ENCODE measurements at places on chromosomes 16 and 17.

GRCh38 chr16:85821390-85822135 lies 22.1 kb downstream of the COX4I1 start:
- DNase-seq, result peak; percentile 76

- no peak for DNase-seq
Observed at GRCh38 chr17:57586196-57586740, 158.8 kb downstream of the CCDC182 start.

GRCh38 chr16:25157271-25157875 lies 45.8 kb downstream of the LCMT1 start:
- no peak for DNase-seq

DNA sequence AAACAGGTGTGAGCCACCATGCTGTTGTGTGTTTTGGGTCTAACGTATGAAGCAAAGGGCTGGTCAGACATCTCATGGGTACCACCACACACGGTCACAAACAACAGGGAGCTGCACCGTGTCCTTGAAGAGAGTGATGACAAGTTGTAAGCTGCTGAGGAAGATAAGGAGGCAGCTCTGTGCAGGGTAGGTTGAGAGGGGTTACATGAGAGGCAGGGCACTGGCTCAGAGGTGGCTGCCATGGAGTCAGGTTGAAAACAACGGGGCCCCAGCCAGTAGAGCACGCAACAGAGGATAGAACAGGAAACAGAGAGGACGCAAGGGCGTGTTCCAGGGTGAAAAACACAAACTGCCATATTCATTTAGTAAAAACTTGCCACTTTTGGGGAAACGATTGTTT lies 52.2 kb downstream of the TRARG1 start:
- DNase-seq, result no peak

DNA sequence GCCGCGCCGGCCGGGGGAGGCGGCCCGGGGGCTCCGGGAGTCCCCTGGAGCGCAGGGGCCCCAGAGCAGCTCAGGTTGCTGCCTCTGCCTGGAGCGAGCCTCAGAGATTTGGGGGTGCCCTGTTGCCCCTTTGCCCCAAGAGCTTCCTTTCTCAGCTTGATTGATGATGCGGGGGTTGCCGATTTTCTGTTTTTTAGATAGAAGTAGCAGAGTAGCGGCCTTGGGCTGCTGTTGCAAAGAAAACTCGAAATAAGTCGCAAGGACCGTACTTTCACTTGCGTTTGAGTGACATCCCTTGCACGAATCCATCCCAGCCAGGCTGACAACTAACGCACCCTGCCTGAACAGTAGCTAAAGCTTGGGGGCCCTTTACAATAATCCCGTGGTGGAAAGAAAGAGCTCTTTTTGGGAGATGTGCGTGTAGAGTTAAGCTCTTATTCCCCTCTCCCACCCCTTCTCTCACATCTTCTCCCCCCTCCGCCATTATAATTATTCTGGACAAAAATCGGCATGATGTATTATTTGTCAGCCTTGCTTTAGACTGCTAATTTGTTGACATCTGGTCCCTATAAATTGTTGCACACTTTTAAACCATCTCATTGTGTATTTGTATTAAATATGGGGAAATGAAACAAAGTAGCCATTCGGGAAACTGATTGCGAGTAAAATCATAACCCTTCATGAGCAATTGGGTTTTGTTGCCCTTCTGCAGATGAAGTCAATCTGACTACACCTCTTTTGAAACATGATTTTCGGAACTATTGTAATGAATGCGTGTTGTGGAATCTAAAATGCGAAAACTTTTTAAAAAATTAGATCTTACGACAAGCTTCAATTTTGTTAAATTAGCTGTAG lies 873 bp downstream of the USP10 start:
- DNase-seq, result peak; percentile 47

DNA sequence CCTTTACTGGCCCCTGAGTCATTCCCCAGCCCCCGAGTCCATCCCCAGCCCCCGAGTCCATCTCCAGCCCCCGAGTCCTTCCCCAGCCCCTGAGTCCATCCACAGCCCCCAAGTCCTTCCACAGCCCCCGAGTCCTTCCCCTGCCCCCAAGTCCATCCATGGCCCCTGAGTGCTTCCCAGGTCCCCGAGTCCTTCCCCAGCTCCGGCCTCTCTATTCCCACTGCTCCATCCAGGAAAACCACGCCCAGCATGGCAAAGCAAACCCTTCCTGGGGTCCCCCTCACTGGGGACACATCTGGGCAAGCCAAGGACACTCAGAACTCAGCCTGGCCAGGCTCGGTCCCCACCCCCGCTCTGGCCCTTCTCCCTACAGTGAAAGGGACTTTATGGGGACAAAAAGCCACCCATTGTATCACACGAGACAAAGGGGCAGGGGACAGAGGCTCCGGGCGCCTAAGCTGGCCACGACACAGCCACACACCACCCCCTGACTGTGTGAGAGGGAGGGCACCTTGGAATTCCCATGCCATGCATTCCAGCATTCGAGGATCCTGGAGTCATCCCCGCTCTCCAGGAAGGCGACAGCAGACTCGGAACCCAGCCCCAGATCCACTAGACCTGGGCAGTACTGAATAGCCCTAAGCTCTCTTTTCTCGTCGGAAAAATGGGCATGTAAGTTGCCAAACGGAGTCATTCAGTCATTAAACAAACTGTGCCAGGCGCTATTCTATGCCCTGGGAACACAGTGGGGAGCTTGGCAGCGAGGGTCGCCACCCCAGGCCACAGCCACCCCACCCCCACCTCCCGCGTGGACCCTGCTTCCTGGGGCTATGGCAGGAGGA lies 14.0 kb downstream of the PLLP start:
- no peak for DNase-seq

DNA sequence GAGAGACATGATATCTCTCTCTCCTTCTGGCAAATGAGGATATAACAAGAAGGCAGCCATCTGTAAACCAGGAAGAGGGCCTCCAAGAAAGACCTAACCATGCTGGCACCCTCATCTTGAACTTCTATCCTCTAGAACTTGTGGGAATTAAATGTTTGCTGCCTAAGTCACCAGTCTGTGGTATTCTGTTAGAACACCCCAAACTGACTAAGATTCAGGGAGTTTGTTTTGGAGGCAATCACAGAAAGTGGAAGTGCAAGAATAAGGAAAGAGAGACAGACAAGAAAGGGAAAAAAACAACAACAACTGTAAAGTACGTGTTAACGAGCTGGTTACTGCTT lies 114.5 kb upstream of the GOT2 start:
- no peak for DNase-seq

- DNase-seq, result no peak
Observed at GRCh38 chr17:71180801-71181385, 939.9 kb upstream of the SOX9 start.

GRCh38 chr16:4795828-4796572 lies 831 bp downstream of the SMIM22 start:
- DNase-seq, result no peak

GRCh38 chr16:72936408-72936807 lies 111.5 kb downstream of the ZFHX3 start:
- DNase-seq, result no peak

DNA sequence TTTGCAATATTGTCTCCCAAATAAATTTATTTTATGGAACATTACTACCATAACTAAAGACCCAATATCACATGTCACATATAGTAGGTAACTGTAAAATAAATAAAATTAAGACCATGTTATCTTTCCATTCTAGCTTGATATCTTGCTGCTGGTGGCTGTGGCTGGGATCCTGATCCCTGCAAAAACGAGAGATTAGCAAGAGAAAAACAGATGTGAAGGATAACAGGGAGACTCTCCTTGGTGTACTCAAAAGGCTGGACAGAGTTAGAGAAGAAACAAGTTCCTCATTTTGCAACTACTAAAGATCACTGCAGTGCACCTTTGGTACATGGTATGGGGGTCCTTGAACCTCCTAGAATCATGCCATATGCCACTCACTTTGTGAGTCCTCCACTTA lies 49.7 kb downstream of the ARHGAP27 start:
- no peak for DNase-seq

DNA sequence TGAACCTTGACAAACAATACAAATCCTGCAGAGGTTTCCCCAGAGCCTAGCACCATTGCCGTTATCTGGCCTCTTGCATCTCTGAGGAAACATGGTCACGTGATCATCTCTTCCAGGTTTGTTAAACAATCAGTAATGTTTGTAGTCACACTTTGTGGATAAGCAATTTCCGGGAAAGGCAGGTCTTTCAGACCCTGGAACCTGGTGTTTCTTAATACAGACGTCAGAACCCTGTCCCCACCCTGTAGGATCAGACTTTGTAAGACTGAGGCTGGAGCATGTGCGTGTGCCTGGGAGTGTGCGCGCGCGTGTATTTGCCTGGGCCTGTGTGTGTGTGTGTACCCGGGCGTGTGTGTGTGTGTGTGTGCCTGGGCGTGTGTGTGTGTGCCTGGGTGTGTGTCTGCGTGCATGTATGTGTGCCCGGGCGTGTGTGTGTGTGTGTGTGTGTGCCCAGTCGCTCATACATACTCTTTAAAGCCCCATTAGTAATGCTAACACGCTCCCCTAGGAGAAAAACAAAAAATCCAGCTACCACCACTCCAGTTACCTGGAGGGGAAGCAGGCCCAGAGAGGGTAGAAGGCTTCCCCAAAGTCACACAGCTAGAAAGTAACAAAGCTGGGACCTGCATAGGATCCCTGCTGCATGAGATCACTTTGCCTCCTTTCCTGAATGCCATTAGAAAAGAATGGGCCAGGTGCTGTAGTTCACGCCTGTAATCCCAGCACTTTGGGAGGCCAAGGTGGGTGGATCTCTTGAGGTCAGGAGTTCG lies 5.3 kb downstream of the CTNS start:
- DNase-seq, result no peak

- no peak for DNase-seq
Observed at GRCh38 chr16:26189536-26189935, 497.8 kb downstream of the HS3ST4 start.

- no peak for DNase-seq
Observed at GRCh38 chr17:8469964-8470363, 34.3 kb downstream of the NDEL1 start.

- no peak for DNase-seq
Observed at GRCh38 chr17:46025510-46026165, 26.6 kb downstream of the STH start.

DNA sequence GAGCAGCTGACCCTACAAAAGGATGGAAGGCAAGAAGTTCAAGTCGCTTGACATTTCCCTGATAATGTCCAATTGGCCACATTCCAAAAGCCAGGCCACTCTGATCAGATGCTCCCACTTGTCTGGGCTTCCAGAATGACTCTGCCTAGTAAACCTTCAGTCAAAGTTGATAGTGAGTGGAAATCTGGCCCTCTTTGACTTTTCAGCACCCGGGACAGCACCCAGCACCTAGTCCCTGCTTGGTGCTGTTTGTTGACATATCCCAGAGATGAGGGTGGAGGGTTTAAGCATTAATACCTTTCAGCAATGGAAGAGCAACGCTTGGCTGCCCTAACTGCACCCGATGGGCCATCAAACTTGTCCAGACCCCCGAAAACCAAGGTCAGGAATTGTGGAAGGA lies 131.3 kb downstream of the AIPL1 start:
- DNase-seq, result no peak

DNA sequence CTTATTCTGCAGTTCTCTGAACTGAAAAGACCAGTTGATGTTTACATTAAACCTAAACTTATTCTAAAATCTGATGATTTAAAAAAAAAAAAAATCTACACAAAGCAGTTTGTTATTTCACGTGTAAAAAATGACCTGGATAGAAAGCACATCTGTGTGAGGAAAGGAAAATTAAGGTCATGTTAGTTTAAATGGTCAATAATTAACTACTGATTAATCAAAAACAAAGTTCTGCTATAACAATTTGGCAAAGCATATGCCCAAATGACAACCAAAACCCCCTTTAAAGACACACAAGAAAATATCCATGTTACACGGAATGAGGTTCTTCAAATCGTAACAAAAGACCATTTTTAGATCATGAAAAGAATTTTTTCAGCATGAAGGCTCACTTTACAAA lies 30.4 kb downstream of the CACNG1 start:
- DNase-seq, result no peak

DNA sequence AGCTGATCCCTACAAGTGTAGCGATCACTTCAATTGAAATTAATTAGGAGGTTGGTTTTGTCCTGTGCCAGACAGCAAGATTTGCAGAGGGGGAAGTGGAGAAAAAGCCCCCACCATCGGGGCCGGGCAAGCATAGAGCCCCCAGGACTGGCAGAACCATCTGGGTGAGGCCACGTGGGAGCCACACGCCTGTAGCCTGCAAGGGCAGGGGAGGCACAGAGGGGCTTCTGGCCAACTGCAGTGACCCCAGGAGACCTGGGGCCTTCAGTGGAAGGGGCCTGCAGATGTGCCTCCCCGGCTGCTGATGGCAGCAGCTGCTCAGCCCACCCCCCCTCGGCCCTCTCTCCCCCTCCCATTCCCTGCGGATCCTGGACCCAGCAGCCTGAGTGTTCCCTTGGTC lies 54.1 kb downstream of the BAHCC1 start:
- DNase-seq, result no peak

GRCh38 chr17:50218771-50219315 lies 17.4 kb upstream of the COL1A1 start:
- no peak for DNase-seq

DNA sequence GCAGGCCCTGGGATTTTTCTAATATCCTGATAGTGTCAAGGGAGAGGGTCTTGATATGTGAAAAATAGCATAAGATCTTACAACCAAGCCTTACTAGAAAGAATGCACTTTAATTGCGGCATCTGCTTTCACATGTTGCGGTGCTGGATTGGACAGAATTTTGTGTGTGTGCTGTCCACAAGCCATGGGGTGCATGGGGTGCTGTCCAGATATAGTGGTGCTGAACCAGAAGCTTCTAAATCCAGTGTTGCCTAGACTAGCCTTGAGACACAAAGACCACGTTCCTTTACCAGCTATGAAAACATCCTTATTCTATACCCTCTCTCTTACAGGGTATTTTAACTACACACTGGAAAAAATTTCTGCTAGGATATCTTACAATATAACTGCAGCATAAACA lies 244.0 kb downstream of the TMEM114 start:
- DNase-seq, result no peak

GRCh38 chr16:64659866-64660265 lies 462.0 kb downstream of the CDH11 start:
- no peak for DNase-seq

DNA sequence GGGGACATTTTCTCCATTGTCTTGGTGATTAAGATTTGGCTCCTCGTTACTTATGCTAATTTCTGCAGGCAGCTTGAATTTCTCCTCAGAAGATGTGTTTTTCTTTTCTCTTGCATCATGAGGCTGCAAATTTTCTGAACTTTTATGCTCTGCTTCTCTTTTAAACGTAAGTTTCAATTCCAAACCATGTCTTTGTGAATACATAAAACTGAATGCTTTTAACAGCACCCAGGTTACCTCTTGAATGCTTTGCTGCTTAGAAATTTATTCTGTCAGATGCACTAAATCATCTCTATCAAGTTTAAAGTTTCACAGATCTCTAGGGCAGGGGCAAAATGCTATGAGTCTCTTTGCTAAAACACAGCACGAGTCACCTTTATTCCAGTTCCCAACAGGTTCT lies 19.4 kb downstream of the ARHGAP44 start:
- DNase-seq, result no peak

Measured in CD4-positive, alpha-beta T cell treated with Interleukin-4 for 1 hour (primary cell).